ENCODE measurements at places on chromosomes 4 and X.
A peak's percentile ranks its signal among the peaks of the same experiment; 100 is the strongest.

- DNase-seq = no peak
Measured at GRCh38 chr4:83240379-83240875, 44.2 kb downstream of the COQ2 start.

DNA sequence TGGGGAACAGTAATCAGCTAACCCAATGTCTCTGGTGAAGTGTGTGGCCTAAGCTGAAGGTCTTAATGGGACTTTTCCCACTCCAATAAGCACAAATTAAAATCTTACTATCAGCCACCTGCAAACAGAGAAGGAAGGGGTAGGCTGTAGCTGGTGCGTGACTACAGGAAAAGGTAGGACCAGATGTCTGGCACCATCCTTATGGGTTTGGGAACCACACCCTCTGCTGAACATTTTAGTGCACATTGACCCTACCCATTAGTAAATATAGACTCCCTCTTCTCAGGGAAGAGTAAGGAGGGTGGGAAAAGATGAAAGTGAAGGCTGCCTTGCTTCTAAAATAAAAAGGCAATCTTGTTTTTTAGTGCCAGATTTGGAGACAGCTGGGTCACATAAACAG is 602.8 kb downstream of the FAT4 start:
- no peak for DNase-seq

DNA sequence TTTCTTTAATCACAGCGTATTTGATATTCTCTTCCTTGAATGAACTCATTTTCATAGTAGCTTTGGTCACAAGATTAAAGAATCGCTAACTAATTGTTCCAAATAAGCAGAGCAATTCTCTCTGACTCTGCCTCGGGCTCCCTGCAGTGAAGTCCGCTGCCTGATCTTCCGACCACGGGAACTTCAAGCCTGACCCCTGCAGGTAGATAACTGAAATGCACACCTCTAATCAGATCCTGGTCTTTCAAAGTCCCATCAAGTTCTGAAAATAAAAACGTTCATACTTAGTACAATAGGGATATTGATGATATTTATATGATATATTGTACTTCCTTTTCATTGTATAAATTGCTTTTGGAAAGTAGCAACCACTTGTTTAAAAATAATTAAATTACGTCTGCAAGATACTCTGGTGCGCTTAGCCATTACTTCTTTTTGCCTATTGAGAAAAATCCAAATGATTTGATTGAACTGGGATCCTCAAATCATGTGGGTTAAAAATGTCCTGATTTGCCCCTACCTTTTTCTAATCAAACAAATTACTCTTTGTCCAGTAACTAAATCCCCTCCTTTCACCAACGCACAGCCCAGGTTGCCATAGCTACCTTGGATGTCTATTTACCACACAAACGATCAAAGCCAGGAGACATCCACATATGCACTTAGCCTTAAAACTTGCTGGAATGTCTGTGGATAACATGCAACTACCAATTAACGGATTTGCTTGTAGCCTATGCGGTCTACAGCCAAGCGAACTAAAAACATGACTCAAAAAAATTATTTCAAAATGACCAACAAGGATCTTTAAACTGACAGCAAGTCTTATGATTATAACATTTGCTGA is 4.2 kb downstream of the MID1 start:
- DNase-seq = no peak

GRCh38 chrX:132025041-132025440 is 1.9 kb downstream of the STK26 start:
- DNase-seq = no peak

DNA sequence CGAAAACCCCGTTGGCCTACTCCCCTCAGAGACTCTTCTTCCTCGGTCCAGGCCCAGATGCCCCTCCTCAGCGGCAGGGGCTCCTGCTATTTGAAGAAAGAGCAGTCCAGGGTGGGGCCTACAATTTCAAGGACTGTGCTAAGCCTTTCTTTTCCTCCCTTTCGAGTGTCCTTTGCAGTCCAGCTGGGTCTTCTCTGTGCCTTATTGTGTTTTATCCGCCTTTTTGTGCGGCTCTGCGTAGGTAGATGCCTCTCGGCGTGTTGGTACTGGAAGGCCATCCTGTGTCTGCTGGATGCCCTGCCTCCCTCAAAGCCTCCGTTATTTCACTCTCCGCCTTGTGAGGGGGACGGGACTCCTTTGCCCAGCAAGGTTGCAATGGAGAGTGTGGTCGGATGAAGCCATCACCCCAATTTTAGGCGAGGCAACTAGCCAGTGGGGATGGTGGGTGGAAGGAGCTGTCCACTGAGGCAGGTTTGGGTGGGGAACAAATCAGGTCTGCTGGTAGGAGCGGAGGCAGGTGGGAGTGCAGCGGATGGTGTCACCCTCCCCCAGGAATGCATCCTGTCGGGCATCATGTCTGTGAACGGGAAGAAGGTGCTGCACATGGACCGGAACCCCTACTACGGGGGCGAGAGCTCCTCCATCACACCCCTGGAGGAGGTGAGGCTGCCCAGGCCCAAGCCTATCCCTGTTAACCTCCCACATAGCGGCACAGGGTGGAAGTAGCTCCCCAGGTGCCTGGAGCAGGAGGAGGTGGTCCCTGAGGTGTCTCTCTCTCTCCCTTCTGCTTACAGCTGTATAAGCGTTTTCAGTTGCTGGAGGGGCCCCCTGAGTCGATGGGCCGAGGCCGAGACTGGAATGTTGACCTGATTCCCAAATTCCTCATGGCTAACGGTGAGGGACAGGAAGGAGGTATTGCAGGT is 1.3 kb downstream of the GDI1 start:
- DNase-seq = no peak

DNA sequence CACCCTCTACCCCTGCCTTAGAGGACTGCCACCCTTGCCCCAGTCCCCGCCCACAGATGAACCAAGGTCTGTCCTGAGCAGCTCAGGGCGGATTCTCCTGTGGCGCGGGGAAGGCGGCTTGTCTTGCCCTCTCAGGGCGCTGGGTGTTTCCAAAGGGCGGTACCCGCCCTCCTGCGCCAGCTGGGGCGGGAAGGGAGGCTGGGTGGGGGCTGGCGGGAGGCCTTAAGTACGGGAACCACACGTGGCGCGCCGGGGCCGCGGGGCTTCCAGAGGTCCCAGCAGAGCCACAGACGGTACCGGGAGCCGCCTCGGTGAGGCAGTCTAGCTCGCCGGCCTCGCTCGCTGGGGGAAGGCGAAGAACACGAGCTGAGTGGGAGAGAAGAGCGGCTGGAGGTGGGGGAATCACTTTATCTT is 361.1 kb downstream of the MID1IP1 start:
- DNase-seq = peak; percentile 17
